ENCODE measurements at places on chromosomes 13 and 19.

GRCh38 chr13:45243077-45243476 lies 42.2 kb upstream of the KCTD4 start:
- no peak for DNase-seq

- no peak for DNase-seq
These were observed 19.0 kb upstream of the KPNA3 start for GRCh38 chr13:49811527-49811908.

DNA sequence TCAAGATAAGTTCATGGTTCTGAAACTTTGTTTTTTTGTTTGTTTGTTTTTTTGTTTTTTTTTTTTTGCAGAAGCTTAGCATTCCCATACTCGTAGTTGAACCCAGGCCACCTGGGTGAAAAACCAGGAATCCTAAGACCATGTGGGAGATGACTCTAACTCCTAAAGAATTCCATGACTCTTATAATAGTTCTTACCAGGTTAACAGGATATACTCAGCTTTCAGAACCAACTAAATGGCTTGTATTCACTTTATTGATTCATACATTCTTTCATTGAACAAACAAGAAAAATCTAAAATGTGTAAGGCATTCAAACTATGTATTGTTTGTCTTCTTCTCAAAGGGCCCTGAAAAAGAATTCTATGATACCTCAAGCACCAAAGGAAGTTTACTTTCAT lies 40.5 kb upstream of the KLF5 start:
- no peak for DNase-seq

DNA sequence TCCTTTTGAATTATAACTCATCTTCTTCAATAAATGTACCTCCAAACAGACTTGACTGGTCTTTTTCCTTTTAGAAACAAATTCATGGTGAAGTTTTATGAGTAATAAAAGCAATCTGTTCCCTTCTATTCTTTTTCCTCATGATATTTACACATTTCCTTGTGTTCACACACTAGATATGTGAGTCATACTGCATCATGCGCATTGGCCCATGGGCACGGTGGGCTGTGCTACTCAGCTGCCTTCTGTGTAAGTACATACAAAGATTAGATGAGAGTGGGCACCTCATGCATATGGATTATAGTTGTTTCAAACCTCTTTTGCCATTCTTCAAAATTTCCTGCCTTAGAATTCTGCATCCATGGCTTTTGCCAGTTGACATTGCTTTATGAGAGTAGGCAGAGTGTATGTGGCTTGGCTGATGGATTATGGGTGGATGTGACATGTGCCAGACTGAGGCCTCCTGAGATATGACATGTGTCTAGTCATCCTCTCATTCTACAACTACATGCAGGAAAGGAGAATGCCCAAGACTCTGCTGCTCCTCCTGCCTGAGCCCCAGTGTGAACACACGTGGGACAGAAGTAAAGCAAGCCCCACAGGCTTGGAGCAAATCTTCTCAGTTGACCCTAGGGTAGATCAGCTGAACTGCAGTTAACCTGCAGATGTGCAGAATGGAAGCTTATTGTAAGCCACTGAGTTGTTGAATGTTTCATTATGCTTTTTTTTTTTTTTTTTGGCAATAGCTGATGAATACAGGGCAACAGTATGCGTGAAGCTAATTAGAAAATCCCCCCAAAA lies 109.9 kb downstream of the RBM26 start:
- no peak for DNase-seq

DNA sequence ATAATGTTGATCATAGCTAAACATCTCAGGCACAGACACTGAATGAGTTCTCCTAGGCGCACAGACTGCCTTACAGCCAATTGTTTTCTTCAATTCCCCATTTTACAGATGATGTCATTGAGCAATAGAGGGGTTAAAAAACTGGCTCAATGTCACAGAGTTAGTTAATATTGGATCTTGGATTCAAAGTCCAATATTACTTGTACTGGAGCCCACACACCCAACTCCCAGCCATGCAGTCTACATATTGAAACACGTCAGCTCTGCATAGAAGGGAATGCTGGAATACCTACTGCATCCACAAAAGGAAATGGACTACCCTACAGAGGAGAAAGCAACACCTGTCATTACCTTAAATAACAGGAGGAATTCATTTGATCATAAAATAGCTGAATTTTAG lies 76.1 kb upstream of the SLC15A1 start:
- no peak for DNase-seq

GRCh38 chr13:111518161-111518792 lies 197.8 kb downstream of the TEX29 start:
- no peak for DNase-seq

- no peak for DNase-seq
These were observed 38.8 kb upstream of the SGCG start for GRCh38 chr13:23141964-23142363.

DNA sequence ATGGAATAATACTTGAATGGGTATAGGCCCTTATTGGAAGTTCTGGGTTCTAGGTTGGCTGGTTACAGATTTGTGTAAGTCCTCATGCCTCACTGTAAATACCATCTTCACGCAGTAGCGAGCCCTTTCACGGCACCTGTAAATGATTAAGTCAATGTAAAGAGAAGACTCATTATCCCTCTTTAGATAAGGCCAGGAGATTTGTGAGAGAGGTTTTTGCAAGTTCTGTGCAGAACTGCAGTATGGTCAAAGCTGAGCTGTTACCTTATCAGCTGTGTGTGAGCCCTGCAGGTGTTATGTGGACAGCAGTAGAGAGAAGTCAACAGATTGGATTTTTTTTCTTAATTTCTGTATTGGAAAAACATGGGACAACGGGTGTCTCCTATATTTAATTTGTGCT lies 141.6 kb downstream of the SHISA2 start:
- DNase-seq: no peak

GRCh38 chr13:89432997-89433396 lies 1761.8 kb downstream of the SLITRK5 start:
- no peak for DNase-seq

- no peak for DNase-seq
These were observed at the start of gene BBC3 for GRCh38 chr19:47230921-47231214. BBC3 (minus strand) TSS chr19:47231199; CDS start chr19:47228431, 2,768 bp downstream.

GRCh38 chr19:4372165-4373012 lies 28.0 kb downstream of the SH3GL1 start:
- DNase-seq: no peak

DNA sequence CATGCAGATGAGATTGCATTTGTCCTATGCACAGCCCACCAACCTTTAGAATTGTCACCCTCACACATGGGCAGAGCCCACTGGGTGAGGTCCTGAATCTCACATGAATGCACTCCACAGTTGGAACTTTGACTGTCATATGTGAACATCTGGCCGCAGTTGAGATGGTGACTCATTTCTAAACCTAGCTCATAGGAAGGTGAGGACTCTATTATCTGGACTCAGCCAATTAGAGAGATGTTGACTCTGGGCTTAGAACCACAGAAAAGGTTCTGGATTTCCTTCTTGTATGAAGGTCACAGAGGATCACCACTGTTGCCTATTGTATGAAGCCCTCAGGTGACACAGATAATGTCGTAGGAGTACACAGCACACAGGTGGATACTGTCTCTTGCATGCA lies 25.6 kb upstream of the ZNF681 start:
- DNase-seq: no peak

Measured in CD4-positive, alpha-beta T cell treated with Interleukin-2 at 100 ng/mL for 4 hours (primary cell).